AG10803 (cell line): ENCODE measurements at places on chromosomes 3 and 15.
A peak's percentile ranks its signal among the peaks of the same experiment; 100 is the strongest.

DNA sequence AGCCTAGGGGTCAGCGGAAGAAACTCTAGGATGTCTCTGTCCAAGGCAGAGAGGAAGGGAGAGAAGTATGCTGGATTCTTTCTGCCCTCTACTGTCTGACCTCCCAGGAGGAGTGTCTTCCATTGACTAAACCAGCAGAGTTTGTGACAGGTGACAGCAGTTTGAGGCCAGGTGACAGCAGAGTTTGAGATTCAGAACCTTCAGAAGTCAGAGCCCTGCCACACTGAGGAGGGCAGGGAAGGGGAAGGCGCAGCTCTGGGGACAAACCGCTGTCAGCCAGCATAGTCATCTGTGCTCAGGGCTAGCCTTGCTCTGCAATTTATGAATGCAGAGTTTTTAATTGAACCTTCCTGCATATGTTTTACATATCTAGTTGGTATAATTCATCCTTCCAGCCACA is 12.3 kb downstream of the NRROS start:
- DNase-seq, result no peak

DNA sequence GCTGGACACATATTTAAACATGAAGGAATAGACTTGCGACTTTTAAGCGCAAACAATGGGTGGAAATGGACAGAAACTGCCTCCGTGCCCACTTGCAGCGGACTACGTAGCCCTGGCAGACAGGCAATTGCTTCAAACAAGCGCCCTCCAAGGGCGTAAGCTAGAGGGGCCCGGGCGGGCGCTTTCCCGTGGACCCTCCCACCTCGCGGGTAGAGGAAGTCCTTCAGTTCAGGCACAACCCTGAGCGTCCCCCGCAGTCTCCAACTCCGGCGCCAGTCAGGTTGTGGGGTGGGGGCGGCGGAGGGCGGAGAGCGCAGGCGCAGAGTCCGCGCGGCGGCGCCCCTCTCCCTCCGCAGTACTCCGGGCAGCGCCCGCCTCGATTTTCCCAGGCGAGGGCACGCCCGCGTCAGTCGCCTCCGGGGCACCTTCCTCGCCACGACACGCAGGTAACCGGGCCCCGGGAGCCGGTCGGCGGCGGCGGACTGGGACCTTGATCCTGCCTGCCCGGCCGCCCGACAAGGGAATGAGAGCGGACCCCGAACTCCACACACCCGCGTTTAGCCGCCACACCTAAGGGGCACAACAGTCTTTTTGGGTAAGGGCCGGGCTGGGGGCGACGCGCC is at the start of gene SLC35G2:
TSS of gene SLC35G2 (plus strand) at position 358 of the 623 bp plus-strand sequence. CDS start 35,335 bp downstream, outside the sequence.
- DNase-seq, result peak; percentile 42

DNA sequence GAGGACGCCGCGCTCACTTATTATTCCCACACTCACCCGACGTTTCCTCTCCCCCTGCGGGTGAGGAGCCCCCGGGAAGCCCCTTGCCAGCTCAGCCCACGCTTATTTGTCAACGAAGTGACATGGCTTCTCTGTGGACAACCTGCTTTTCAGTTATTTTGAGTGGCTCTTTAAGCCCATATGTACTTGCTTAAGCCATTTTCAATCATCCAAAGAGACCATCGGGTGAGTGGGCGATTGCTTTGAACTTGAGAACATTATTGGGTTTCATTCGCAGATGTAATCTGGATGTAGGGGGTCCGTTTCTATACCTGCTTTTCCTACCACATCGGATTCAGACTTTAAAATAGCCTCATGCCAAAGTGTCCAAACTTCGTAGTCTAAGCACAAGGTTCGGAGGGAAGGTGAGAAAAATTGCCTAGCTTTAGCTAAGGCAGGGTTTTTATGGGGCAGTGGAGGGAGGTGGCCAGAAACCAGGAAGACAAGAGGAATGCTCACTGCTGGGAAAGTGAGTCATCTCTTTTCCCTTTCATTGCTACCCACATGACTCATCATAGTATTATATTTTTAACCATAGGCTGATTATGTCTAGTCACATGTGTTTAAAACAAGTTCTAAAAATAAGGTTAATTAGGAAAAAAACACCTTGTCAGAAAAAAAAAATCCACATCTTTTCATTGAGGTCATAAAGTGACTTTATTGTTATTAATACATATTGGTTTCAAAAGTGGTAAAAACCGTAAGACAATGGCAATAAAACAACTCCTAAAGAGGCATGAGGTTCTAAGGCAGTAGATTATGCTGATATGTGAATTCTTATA is 773.1 kb upstream of the NR2F2 start:
- peak; percentile 89 for DNase-seq

- peak; percentile 40 for DNase-seq
These were observed 28.2 kb downstream of the C3orf62 start for GRCh38 chr3:49248840-49249227.

DNA sequence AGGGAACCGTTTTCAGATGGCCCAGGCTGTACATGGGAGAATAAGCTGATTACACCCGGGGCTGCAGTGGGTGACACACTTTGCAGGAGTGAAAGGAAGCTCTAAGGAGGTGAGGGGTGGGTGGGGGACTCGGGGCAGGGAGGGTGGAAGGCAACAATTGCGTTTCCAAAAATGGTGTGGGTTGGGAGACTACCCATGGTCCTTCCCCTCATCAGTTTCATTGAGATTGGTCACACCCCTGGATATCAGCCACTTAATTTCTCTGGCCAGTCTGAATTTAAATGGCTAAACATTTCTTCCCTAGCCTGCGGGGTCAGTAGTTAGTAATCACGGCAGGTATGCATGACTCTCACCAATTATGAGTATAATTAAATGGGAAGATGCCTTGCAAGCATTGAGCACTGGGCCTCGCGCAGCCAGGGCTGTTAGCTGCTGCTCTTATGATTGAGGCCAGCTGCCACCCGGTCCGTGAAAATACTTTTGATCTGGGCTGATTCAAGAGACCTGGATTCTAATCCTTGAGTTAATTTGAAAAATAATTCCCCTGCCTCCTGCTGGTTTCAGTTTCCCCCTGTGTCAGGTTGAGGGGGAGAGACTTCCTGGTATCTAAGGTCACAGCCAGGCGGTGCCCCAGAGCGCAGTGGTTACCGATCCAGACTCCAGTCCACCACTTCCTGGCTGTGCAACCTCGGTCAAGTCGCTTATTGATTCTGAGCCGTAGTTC is 23.3 kb downstream of the SLC6A6 start:
- DNase-seq, result no peak

- DNase-seq, result peak; percentile 47
These were observed 3.0 kb upstream of the RHO start for GRCh38 chr3:129525341-129525968.

DNA sequence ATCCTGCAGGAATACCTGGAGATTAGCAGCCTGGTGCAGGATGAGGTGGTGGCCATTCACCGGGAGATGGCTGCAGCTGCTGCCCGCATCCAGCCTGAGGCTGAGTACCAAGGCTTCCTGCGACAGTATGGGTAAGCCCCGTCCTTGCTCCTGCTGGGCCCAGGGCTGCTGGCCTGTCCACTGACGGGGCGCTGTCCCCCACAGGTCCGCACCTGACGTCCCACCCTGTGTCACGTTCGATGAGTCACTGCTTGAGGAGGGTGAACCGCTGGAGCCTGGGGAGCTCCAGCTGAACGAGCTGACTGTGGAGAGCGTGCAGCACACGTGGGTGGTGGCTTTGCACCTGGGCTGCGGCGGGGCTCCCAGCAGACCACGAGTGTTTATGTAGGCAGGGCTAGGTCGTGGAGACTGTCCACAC is 5.0 kb downstream of the FES start:
- DNase-seq, result no peak

- DNase-seq, result no peak
These were observed 24.7 kb upstream of the ATP10A start for GRCh38 chr15:25887870-25888269.

GRCh38 chr3:32256206-32256605 is 17.7 kb downstream of the CMTM8 start:
- DNase-seq, result no peak

DNA sequence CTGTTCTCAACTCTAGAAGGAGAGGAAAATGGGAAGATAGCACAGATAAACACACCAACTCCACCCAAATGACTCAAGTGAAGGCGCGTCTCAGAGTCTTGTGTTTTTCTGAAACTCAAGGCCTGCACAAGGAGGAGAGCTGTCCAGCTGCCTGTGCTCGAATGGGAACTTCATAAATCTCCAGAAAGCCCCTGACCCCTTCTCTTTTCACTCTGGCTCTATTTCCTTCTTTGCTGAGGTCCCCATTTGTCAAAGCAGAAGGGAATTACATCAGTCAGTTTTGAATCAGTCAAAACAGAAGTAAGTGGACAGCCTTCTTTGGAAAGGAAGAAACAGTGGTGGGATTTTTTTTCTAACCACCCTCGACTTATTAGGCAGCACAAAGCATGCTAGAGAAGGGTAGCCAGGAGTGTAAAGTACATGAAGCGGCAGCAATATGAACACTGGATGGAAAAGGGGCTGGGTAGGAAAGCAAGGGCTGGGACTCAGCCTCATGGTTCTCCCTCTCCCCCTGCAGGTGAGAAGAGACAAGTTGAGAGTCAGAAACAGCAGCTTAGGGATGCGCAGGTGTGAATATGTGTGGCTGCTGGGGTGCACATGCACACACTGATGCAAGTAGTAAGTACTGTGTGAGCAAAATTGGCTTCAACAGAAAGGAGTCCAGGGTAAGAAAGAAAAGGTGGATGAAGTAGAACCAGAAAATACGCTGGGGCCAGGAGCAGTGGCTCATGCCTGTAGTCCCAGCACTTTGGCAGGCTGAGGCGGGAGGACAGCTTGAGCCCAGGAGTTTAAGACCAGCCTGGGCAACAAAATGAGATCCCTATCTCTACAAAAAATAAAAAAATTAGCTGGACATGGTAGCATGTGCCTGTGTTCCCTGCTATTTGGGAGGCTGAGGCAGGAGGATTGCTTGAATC is 36.6 kb upstream of the MAGEF1 start:
- no peak for DNase-seq

- no peak for DNase-seq
These were observed 114.6 kb downstream of the LRIG1 start for GRCh38 chr3:66386011-66386924.

DNA sequence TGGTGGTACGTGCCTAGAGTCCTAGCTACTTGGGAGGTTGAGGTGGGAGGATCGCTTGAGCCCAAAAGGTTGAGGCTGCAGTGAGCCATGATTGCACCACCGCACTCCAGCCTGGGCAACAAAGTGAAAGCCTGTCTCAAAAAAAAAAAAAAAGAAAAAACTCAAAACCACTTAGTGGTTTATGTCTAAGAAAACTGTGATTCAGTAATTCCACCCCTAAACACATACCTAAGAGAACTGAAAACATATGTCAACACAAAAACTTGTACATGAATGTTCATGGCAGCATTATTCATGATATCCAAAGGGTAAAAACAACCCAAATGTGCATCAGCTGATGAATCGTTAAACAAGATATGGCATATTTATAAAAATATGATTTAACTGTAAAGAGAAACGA is 14.3 kb downstream of the SPG21 start:
- DNase-seq, result peak; percentile 73

GRCh38 chr15:25493823-25494526 is 55.2 kb upstream of the UBE3A start:
- no peak for DNase-seq

- DNase-seq, result no peak
These were observed 452.5 kb upstream of the THRB start for GRCh38 chr3:24947103-24947502.

DNA sequence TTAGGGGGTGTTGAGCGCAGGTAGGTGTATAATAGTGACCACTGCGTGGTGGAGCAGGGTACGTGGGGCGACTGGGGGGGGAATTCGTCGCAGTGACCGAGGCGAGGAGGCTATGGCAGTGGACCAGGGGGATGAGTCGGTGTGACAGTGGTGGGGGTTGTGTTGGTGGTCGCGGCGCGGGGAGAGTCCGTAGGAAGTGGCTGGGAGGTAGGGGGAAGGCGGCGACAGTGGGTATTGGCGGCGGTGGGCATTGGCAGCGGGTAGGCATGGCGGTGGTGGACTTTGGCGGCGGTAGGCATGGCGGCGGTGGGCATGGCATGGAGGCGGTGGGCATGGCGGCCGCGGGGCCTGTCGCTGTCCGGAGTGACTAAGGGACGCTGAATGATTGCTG is 739 bp downstream of the SNRPN start:
- DNase-seq, result no peak

GRCh38 chr3:119695480-119695879 is 7.3 kb upstream of the CFAP91 start:
- DNase-seq, result peak; percentile 16

- DNase-seq, result no peak
These were observed 27.1 kb downstream of the TPM1 start for GRCh38 chr15:63069616-63070090.

DNA sequence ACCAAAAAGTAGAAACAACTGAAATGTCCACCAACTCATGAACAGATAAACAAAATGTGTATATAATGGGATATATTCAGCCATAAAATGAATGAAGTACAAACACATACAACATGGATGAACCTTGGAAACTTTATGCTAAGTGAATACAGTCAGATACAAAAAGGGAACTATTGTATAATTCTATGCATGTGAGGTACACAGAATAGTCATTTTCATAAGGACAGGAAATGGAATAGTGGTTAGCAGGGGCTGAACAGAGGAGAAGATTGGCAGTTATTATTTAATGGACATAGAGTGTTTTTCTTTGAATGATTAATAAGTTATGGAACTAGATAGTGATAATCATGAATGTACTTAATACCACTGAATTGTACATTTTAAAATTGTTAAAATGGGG is 20.0 kb upstream of the TRANK1 start:
- DNase-seq, result no peak

DNA sequence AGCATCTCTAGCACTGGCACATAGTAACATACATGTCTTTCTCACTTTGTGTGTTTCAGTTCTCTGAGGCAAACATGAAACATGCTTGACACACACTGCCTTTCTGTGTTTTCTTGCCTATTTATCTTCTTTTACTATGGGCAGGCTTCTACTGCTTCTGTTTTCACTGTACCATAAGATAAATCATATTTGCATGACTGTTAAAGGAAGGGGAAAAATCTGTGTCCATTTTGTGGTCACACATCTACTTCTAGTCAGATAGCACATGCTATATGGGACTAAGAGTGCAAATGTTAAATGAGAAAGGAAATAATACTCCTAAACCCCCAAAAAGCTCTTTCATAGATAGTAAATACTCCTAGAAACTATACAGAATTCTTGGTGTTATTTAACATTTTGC is 386.4 kb downstream of the ZBTB20 start:
- DNase-seq, result no peak

DNA sequence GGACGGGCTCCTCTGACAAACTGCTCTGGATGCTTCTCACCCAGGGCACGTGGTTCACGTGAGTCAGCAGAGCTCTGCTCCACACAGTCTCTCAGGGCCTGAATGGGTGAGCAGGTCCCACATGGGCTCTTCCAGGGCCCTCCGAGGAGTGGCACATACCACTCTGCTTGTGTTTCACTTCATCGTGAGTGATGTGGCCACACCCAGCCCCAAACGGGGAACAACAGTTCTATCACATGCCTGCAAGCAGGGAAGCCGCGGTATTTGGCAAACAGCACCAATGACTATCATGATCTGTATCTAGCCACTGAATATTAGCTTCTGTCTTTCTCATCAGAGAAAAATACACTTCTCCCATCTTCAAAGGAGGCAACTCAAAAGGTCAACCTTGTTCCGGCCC is 352.8 kb downstream of the GABRG3 start:
- no peak for DNase-seq
